ENCODE measurements at places on chromosomes 1 and 21. TPM values are rescaled to one million over a fixed set of nuclear protein-coding genes. Genes with fewer than 3 reads are reported as not detected.

The LORICRIN gene
- total RNA-seq: not detected

The RHOU gene
- 13.9 TPM for total RNA-seq

The TDRD5 gene
- total RNA-seq: not detected

The RO60 gene
- total RNA-seq: 50.7 TPM

The INAVA gene
- not detected for total RNA-seq

The INSRR gene
- 0.06 TPM for total RNA-seq

The AUNIP gene
- not detected for total RNA-seq

The BCL2L15 gene
- total RNA-seq: 0.89 TPM

The CERS2 gene
- total RNA-seq: 96.9 TPM

The RGS13 gene
- 0.14 TPM for total RNA-seq
